Cardiac muscle cell (in vitro differentiated cells and primary cell): ENCODE measurements at places on chromosomes 6 and 20. TPM values are rescaled to one million over a fixed set of nuclear protein-coding genes. Genes with fewer than 3 reads are reported as not detected.

- DNase-seq: peak; percentile 35
Measured at GRCh38 chr20:44785768-44786167, 24.6 kb downstream of the RIMS4 start.

DNA sequence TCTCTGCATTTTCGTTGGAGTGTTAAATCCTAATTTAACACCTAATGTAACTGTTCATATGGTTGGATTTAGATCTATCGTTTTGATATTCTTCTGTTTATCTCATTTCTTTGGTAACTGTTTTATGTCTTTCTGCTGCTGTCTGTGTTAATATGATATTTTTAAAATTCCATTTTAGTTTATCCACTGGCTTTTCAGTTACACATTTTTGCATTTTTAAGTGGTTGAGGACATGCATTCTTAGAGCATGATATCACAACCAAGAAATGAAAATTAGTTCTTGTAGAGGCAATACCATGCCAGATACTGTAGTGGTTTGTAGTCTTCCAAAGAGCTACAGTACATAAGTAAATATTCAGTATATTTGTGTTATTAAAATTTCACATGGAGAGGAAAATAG lies 58.6 kb downstream of the LIN28B start:
- DNase-seq: no peak

DNA sequence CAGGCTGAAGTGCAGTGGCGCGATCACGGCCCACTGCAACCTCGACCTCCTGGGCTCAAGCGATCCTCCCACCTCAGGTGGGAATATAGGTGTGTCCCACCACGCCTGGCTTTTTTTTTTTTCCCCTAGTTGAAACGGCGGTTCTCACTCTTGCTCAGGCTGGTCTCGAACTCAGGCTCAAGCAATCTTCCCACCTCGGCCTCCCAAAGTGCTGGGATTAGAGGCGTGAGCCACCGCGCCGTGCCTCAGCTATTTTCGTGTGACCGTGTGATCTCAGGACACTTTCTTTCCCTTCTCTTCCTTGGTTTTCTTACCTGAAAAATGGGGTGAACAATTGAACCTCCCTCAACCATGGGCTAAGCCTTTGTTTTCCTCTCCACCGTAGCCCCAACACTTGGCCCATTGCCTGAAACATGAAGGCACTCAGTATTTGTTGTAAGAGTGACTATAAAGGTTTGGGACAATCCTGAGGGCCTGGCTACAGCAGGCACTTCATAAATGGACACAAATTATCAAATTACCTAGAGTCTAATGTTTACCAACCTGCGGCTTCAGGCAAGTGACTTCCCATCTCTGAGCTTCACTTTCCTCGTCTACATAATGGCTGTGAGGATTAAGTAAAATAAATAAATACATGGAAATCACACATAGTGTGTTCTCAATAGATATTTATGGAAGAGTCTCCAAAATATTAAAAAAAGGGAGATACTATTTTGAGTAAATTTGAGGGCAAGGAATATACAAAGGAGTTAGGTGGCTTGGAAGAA lies 31.4 kb upstream of the ID1 start:
- no peak for DNase-seq

Gene CCN6
- not detected in 2 replicates for total RNA-seq

Gene GSTA3
- 0.32 TPM in 1 of 2 replicates, not detected in the other for total RNA-seq

- DNase-seq: no peak
Measured at GRCh38 chr20:24484081-24484450, 14.6 kb downstream of the SYNDIG1 start.

DNA sequence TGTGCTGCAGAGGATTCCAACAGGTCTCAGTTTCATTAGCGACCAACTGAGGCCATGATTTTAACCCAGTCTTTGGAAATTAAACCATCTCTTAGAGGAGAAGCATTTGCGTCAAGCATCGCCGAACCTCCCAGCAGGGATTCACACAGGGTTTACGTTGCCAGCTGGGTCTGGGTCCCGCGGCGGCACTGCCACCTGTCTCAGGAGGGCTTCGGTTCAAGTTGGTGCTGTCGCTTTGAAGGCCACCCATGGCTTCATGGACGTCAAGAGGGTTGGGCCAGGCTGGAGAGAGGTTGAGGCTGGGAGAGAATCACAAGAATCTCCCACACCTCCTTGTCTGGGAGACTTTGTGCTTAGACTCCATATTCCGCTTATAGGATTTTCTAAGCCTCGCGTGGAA lies 43.0 kb upstream of the FRMD1 start:
- no peak for DNase-seq

DNA sequence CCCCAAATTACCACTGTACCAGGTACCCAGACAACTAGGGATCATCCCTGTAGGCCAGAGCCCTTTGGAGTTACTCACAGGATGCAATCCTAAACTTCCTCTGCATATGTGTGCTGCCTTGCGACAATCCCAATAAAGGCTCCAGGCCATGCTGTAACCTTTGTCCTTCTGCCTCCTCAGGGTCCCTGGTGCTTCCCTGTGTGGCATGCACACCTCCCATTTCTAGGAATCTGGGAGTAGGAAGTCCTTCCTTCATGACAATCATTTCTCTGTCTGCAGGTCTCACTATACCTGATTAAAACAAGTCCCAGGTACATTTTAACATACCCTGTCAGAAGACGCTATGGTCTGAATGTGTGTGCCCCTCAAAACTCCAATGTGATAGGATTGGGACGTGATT lies 37.0 kb upstream of the MCUR1 start:
- DNase-seq: no peak

Gene OXT
- total RNA-seq: not detected in 2 replicates

GRCh38 chr6:88388589-88388988 lies 222.4 kb upstream of the CNR1 start:
- no peak for DNase-seq
